ENCODE measurements at places on chromosomes 6 and 20.

DNA sequence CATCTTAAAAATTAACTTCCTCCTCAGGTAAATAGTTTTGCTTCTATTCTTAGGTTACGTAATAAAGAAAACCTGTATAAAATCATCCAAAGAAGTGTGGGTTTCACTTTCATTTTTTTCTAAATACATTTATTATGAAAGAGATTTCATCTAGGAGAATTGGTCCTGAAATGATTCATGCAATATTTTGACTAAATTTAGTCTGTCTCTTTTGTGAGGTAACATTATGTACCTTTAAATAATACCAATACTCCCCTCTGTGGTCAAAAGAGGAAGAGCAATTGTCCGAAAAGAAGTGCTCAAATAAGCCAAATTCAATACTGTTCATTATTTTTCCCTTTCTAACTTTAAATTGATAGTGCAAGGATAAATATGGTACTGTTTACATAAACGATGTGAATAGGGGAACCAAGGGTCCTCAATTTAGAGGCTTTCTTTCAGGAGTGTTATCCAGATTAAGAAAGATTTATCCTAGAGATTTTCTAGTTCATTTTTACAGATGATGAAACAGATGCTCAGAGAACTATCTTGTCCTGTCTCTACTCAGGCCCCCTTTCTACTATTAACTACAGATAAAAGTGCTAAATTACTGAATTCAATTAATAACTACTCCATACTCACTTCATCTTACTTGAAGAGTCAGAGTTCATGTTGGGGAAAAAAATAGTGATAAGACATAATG is 26.2 kb downstream of the CYP39A1 start:
- DNase-seq, result no peak

DNA sequence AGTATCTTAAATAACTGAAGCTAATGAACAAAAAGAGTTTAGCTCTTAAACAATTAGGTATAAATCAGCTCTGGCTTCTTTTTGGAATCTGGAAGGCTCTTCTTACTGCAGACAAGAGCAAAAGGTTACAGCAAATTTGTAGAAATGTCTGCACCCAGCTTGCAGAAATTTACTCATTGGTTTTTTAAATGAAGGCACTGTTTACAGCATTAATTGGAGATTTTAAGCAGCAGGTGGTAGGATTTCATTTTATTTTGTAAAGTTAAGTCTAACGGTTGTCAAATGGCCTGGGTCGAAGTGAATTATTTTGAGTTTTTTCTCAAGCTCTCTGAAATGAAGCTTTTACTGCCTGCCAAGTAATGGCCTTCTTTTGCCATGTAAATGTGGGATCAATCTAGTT is 102.1 kb downstream of the NRSN1 start:
- DNase-seq, result no peak

- DNase-seq, result no peak
Measured at GRCh38 chr6:17817763-17818162, 111.0 kb upstream of the NUP153 start.

GRCh38 chr6:91659891-91660290 is 1073.0 kb upstream of the MAP3K7 start:
- no peak for DNase-seq

- no peak for DNase-seq
Measured at GRCh38 chr6:166406197-166406596, 23.5 kb upstream of the MPC1 start.

DNA sequence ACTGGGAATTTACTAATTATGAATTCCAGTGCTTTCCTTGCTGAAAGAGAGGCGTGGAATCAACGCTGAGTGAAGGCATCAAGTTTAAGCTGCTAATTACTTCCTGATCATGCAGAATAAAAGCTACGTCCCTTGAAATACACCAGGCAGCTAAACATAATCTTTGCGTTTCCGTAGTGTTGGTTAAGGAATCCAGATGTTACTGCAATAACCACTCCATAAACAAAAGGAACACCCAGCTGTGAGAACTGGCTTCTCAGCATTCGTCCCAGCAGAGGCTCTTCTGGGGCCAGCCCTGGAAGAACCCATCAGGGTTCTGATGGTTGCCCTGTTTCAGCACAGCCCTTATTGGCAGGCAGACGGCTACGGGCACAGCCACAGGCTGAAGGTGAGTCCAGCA is 111.4 kb downstream of the CDH26 start:
- no peak for DNase-seq

DNA sequence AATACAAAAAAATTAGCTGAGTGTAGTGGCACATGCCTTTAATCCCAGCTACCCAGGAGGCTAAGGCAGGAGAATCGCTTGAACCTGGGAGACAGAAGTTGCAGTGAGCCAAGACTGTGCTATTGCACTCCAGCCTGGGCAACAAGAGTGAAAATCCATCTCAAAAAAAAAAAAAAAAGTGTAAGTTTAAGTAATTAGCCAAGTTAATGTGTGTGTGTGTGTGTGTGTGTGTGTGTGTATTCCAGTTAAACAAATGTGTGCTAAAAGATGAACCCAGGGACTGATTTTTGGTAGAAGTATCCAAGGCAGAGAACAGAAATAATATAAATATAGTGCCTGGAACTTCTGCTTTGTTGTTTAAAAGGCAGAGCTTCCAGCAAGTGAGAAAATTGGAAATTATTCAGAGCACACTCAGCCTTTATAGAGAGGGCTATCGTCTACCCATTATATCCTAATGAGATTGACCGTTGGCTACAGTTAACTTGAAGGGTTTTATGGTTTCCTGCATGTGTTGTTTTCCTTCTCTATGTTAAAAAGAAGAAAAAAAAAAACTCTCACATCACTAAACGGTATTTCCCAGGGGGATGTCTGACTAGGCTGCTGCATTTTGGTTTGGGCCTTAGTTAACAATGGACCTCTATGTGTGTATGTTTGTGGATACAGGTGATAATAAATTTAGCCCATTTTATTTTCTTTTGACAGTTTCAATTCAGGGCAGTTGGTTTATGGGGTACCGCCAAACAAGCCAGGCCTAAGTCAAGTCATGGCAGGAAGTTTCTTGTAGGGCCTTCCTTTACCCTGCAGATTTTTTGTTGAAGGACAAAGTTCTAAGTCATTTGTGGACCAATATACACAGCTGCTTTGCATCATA is 9.8 kb downstream of the SOX4 start:
- DNase-seq, result no peak

DNA sequence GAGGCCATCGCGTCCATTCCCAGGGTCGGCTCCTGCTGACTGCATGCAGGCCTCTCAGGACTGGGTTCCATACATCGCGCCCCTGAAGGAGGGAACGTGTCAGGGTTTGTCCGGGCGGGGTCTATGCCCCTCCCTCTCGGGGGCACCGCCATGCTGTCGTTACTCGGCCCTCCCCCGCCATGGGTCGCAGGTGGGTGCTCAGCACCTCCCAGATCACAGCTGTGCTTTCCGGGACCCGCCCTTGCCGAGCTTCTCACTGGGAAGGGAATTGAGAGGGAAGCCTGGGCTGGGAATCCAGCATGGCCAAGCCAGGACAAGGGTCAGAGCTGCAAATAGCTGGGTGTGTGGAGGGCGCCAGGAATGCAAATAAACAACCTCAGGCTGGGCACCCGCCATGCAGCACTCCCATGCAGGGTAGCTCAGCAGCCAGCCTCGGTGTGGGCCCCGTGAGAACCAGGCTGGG is at the start of gene FRMD1:
Gene FRMD1 (minus strand): TSS at position 270 of the 463 bp plus-strand sequence. CDS start 118 bp downstream, at position 152.
- DNase-seq, result no peak

- no peak for DNase-seq
Measured at GRCh38 chr6:128206610-128207426, 306.0 kb upstream of the THEMIS start.

- DNase-seq, result no peak
Measured at GRCh38 chr6:111803371-111803770, 69.9 kb downstream of the FYN start.

DNA sequence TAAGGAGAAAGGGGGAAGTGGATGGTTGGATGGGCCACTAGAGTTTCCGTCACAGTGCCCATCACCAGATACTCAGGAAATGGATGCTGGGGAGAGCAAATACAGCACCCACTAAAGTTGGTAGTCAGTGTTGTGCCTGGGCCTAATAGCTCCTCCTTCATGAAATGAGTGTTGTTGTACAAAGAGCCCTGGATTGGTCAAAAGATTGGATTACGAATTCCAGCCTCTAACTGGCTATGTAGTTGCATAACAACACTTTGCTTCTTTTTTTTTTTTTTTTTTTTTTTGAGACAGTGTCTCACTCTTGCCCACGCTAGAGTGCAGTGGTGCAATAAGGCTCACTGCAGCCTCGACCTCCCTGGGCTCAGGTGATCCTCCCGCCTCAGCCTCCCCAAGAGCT is 27.4 kb downstream of the KCNG1 start:
- no peak for DNase-seq

- DNase-seq, result no peak
Measured at GRCh38 chr6:38302081-38302480, 337.6 kb downstream of the BTBD9 start.

DNA sequence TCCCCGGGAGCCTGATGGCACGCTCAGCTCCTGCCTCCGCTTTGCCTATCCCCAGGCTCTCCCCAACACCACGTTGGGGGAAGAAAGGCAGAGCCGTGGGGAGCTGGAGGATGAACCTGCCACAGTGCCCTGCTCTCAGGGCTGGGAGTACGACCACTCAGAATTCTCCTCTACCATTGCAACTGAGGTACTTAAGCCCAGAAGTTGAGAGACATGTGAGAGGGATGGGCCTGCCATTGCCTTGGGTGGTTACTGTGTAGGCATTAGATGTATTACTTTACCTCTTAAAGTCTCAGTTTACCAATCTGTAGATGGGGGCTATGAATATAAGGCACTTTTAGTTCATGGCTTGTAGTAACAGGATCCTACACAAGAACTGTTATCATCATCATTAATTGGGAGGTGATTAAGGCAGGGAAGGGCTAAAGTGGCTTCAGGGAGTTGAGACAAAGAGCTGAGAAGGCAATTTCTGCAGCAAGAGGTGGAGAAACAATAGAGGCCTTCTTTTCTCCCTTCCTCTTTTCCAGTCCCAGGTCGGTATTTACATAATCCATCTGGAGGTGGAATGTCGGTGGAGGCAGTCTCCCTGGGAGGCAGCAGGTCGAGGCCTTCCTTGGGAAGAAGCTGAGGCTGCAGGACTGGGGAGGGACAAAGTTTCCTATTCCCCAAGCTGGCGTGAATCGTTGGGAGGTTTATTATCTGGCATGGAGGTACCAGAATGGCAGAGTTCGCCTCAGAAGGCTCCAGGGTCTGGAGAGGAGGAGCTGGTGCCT is 691 bp downstream of the SLC22A7 start:
- DNase-seq, result no peak

All from memory B cell (primary cell).